ENCODE measurements at places on chromosomes 1 and 21.

DNA sequence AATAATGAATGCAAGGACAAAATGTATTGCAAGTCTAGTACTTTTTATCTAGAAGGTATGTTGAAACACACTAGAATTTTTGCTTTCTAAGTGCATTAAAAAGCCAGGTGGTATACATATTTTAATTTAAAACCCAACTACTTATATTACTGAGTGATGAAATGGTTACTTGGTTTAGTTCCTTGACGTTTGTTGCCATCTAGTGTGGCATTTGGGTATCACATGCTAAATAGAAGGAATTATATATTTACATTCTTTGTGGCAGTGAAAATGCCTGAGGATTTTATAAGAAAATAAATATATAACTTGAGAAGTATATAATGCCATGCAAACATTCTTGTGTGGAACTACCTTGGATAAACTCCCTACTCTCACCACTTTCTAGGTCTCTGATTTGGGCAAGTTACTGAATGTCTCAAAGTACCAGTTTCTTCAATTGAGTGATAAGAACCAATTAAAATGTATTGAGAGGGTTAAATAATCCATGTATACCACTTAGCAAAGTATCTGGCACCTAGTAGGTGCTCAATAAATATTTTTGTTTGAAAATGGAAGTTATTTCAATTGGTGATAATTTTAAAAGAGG is 69.6 kb downstream of the SDCCAG8 start:
- DNase-seq = no peak

DNA sequence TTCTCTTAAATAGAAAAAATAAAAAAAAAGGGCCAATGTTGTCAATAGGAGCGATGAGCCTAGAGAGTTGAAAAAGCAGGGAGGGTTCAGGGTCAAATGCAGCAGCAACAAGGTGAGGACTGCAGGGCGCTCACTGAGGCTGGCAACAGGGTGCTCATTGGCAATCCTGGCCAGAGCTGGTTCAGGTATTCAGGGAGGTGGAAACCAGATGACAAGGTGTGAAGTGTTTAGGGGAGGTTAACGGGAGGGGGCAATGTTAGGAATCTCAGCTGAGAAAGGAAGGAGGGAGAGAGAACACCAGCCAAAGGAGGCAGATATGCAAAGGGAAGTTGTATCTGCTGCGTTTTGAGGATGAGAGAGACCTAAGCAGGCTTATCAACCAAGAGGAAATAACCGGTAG is 129.8 kb upstream of the DAB1 start:
- no peak for DNase-seq

GRCh38 chr1:104733866-104734265 is 984.2 kb downstream of the AMY1C start:
- no peak for DNase-seq

- DNase-seq = no peak
Measured at GRCh38 chr1:173276922-173277800, 70.0 kb upstream of the TNFSF4 start.

- no peak for DNase-seq
Measured at GRCh38 chr1:242784084-242784483, 259.6 kb upstream of the PLD5 start.

GRCh38 chr1:17829579-17829978 is 74.4 kb downstream of the ACTL8 start:
- DNase-seq = no peak

- no peak for DNase-seq
Measured at GRCh38 chr21:46636181-46636512, 673 bp downstream of the PRMT2 start.

GRCh38 chr1:200302921-200303290 is 106.9 kb downstream of the ZNF281 start:
- no peak for DNase-seq

DNA sequence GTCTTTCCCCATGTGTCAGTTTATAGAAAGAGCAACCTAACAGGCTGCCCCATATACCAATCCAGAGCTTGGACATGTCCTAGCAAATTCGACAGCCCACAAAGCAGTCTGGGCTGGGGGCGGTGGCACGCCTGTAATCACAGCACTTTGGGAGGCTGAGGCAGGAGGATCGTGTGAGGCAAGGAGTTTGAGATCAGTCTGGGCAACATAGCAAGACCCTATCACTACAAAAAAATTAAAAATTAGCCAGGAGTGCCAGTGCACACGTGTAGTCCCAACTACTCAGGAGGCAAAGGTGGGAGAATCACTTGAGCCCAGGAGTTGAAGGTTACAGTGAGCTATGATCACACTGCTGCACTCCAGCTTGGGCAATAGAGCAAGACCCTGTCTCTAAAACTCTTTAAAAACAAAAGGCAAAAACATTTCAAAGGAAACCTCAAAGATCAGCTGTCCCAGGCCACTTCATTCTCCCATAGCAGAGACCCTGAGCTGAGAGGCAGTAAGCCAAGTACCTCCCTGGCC is 54.4 kb downstream of the SETD4 start:
- no peak for DNase-seq

GRCh38 chr1:150972417-150972940 is 2.2 kb downstream of the CERS2 start:
- DNase-seq = no peak

DNA sequence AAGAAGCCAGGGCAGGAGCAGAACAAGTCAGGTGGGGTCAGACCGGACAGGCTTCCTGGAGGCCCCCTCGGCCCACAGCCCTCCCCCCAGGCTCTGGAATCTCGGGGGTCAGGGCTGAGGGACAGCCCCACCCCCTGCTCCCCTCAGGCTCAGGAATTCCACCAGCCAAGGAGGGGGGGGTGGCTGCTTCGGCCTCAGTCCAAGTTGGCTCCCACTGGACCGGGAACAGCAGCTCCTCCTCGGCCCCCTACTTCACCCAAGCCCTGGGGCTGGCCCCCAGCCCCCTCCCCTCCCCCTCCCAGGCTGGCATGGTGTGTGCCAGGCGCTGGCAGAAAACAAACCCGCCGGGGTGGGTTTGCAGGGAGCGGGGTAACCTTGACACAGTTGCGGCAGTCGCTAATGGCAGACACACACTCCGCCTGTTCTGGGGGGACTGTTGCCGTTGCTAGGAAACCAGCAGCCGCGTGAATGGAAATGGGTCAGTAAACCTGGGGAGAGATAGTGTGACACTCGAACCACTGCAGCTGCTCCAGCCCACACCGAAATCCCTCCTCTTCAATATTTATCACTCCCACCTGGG is 32.4 kb downstream of the AHDC1 start:
- DNase-seq = no peak

GRCh38 chr21:35138665-35139381 is 89.7 kb upstream of the RUNX1 start:
- DNase-seq = peak; percentile 54

DNA sequence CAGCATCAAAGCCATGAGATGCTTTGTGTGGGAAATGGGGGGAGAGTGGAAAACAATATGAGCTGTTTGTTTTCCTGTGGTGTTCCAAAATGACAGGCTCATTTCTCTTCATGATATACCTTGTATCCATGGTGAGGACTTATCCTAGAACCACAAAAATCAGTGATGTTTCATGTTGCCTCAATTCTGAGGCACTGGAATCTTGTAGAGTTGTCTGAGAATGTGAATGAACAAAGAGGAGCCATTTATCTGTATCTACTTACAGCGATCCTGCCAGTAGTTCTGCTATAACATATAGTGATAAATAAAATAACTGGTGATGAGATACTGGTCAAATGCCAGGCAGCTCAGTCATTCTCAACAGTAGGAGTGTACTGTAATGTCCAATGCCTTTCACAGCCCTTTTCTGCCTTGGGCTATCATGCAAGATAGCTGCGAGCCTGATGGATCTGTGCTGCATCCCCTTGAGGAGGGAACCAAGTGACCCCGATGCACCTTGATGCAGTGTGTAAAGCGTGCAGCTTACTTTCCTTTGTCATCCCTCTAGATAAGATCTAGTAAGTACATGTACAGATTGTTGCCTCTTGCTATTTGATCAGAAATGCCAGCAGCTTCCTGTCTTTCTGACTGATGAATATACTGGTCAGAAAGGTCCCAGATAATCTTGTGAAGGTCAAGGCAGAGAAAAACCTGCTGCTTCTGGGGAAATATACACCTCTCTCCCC is 52.8 kb downstream of the SLC44A3 start:
- DNase-seq = no peak

- no peak for DNase-seq
Measured at GRCh38 chr21:44583800-44584147, 3.4 kb upstream of the KRTAP10-5 start.

GRCh38 chr1:54787604-54788003 is 13.5 kb downstream of the TTC22 start:
- no peak for DNase-seq

- no peak for DNase-seq
Measured at GRCh38 chr1:240008298-240008697, 83.4 kb upstream of the FMN2 start.

- DNase-seq = no peak
Measured at GRCh38 chr1:109959974-109960744, 24.4 kb upstream of the AHCYL1 start.

- no peak for DNase-seq
Measured at GRCh38 chr1:178540204-178540603, 27.3 kb downstream of the TEX35 start.

DNA sequence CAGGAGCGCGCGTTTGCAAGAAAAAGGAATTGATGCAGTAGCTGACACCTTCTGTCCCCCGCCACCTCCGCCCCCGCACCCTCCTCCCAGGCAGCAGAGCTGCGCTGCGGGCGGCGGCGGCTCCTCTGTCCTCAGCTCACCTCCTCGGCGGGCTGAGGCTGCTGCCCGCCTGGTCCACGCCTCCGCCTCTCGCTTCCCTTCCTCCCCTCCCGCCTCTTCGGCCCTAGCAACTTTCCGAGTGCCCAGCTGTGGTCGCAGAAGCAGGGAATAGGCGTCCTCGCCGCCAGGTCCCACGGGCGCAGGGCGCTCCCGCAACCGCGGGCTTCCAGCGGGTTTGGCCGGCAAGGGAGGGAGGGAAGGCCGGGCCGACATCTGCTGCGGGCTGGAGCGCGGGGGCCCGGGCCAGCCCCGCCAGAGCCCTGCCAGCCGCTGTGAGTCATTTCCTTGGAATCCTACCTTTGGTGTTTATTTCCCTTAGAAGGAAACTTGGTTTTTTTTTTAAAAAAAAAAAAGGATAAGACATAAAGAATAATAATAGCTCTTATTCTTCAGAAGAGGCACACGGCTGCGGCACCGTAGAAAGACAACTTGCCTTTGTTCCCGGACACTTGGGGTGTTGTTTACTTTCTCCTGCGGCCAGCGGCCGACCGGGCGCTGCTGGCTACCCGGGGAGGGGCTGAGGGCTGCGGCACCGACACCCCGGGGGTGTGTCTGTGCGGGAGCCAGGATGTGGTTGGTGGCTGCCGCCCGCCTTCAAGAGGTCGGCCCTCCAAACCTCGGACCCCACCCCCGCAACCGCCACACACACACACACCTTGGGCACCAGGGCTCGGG is 1.1 kb downstream of the SERTAD4 start:
- no peak for DNase-seq

- DNase-seq = no peak
Measured at GRCh38 chr1:90973897-90974798, 47.7 kb downstream of the ZNF644 start.

GRCh38 chr1:110674337-110675059 is at the start of gene KCNA3:
TSS of gene KCNA3 (minus strand) at chr1:110674940. CDS start at chr1:110674809, 131 bp downstream.
- DNase-seq = peak; percentile 51

GRCh38 chr1:47995306-47996050 is 1.7 kb downstream of the TRABD2B start:
- no peak for DNase-seq

DNA sequence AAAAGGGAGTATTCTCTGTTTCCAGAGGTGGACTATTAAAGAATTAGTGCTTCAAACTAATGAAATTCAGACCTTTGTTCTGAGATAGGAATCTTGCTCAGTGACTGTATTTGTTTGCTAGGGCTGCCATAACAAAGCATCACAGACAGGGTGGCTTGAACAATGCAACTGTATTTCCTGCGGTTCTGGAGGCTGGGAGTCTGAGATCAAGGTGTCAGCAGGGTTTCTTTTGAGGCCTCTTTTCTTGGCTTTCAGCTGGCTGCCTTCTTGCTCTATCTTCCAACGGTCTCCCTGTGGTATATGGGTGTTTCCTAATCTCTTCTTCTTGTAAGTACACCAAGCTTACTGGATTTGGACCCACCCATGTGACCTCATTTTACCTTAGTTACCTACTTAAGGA is 264.6 kb upstream of the PROX1 start:
- DNase-seq = no peak

DNA sequence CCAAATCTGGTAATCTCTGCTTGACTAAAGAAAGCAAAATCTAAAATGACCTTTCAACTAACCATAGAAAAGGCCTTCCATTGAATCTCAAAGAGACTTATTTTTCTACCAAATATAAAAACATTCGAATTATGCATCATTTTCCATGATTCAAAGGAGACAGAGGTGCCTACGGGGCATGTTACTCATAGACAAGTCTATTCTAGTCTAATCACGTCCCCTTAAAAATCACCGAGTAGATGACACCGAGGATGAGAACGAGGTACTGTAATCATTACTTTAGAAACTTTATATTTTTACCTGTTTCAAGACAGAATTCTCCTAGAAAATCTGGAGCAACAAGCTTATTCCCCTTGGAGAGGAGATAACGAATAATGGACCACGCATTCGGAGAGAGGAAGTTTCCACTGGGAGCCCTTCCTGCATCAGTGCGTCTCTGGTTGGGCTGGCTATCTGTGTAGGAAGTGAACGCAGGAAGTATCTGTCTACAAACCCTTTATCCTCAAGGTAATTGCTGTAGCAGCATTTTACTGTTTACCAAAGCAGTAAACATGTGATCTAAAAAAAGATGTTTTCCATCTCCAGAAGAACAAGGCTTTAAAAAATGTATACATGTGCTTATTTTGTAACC is 9.5 kb downstream of the ERG start:
- DNase-seq = no peak

DNA sequence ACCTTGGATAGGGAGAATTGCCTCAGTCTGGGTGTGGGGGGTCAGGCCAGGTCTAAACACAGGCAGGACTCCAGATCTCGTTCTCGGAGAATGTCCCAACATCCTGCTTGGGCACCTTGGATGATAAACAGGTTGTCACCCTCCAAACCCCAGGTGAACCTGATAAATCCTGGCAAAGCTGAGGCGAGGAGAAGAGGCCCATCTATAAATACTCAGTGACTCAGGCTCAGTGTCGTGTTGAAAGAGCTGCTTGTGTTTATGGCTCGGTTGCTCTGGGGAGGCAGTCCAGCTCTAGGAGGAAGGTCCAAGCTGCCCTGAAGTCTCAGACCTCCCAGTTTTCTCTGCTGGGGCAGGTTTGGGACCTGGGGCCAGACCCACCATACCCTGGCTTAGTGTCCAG is 15.8 kb upstream of the TRIM63 start:
- DNase-seq = no peak

- DNase-seq = no peak
Measured at GRCh38 chr1:5993556-5994491, 1.6 kb upstream of the NPHP4 start.

- DNase-seq = no peak
Measured at GRCh38 chr1:151920149-151920548, 10.8 kb upstream of the THEM4 start.

Data from stimulated activated CD8-positive, alpha-beta memory T cell treated with anti-CD3 and anti-CD28 coated beads, Interleukin-2, amount 100 ng/mL, for 48 hours (primary cell).